ENCODE measurements at places on chromosomes 6 and 20.
A peak's percentile ranks its signal among the peaks of the same experiment; 100 is the strongest.

GRCh38 chr6:83215131-83216047, 22.2 kb downstream of the RWDD2A start:
- DNase-seq: peak; percentile 54

DNA sequence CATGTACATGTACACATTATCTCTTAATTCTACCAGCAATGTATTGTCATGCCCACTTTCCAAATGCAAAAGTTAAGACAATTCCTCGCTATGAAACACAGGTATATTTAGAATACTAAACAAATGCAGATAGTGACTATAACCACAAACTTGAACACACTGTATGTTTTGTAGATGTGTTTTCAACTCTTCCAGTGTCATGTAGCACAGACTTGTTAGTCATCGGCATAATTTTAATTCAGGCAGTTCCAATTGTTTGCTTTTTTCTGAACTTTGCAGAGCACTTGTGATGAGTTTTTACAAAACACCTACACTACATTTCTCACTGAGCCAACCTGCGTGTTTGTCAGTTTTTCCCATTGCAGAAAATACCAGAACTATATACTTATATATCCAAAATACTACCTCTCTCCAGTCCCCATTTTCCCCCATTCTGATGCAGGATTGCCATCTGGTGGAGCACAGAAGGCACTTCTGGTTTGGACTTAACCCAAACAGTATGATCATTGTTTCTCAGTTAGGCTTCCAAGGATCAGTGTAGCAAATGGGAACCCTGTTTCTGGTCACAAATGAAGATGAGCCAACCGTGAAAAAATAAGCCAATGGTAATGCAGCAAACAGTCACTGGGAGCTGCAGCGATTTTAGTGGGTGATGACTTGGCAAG, 143.4 kb downstream of the ADGRB3 start:
- no peak for DNase-seq

DNA sequence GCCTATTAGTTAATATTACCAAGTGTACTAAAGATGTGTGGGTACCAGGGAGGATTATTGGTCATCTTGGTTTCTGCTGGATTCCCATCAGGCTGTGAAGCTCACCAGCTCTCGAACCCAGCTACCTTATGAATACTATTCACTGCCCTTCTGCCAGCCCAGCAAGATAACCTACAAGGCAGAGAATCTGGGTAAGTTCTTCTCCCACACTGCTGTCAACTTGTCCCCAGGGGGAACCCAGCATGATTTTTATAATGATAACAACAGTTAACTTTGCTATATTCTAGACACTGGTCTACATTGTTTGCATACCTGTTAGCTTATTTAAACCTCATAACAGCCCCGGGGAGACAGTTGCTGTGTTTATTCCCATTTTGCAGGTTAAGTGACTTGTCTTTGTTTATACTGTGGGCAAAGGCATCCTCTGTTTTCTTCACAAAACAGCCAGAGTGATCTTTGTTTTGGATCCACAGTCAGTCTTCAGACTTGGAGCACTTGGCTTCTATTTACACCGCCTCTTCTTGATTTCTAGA, 26.5 kb downstream of the TM9SF4 start:
- DNase-seq: no peak

DNA sequence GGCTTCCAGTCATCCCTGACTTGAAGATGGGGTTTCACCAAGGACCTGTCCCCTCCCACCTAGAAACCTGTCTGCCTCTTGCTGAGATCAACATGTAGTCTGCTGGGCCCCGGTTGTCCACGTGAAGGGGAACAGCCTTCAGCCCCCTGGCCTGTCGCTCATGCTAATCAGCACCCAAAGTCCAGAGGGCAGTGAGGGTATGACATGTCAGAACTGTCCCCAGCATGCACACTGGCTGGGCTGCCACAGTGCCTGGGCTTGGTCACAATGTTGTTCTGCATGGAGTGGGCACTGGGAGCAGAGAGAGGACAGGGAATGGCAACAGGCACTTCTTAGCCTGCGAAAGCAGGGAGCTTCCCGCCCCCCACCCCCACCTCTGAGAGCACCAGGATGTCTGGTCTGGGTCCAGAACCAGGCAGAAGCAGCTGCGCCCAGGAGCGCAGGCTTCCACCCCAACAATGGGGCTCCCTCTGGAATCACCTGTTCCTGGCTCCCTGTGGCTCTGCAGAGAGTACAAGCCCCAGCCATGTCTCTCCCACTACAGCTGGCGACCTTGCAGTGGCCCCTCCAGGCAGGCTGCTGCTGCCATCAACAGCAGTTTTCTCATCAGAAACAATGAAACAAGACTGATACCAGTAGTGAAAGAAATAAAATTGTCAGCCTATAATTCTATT, 182.7 kb downstream of the KHDRBS2 start:
- no peak for DNase-seq

- peak; percentile 22 for DNase-seq
Observed at GRCh38 chr6:105402090-105402938, 568 bp downstream of the PREP start.

DNA sequence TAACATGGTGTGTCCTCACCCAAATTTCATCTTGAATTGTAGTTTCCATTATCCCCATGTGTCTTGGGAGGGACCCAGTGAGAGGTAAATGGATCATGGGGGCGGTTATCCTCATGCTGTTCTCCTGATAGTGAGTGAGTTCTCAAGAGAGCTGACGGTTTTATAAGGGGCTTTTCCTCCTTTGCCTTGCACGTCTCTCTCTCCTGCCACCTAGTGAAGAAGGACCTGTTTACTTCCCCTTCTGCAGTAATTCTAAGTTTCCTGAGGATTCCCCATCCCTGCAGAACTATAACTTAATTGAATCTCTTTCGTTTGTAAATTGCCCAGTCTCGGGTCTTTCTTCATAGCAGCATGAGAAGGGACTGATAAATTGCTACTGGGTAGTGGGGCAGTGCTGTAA, 789.3 kb downstream of the FRK start:
- no peak for DNase-seq

- DNase-seq: no peak
Observed at GRCh38 chr6:74458536-74458935, 747.3 kb downstream of the COL12A1 start.
